NCI-H1105 treated with DMSO at 0.1 percent for 48 hours (cell line): ENCODE measurements at places on chromosomes 1 and 21.

DNA sequence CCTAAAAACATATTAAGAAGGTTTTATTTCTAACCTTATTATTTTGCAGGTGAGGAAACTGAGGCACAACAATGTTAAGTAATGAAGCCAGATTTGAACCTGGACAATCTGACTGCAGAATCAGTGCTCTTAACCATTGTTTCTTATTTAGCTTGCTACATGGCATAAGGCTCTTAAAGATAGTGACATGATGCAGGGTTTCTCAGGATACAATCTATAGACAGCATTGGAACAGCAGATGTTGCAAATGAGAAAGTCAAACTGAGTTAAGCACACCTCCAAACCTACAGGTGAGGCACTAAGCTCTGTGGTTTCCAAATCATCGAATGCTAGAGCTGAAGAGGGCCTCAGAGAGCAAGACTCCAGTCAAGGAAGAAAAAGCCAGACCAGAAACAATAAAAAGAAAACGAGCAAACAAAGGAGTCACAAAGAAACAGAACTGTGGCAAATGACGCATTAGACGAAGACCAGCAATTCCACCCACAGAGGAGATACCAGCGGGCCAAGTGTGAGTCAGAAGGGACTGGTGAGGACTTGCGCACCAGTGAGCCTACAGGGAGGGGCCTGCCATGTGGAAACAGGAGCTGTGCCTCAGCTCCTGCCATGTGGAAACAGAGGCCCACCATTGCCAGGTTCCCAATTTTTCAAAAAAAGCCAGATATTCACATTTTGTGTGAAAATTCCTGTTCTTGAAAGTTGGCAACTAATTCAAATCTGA lies 14.4 kb downstream of the CD58 start:
- DNase-seq = no peak

- DNase-seq = no peak
Observed at GRCh38 chr1:15714406-15715136, 21.5 kb upstream of the SLC25A34 start.

GRCh38 chr21:16821588-16821987 lies 691.3 kb upstream of the CXADR start:
- DNase-seq = no peak

GRCh38 chr1:234538930-234539649 lies 60.1 kb upstream of the TARBP1 start:
- DNase-seq = no peak

DNA sequence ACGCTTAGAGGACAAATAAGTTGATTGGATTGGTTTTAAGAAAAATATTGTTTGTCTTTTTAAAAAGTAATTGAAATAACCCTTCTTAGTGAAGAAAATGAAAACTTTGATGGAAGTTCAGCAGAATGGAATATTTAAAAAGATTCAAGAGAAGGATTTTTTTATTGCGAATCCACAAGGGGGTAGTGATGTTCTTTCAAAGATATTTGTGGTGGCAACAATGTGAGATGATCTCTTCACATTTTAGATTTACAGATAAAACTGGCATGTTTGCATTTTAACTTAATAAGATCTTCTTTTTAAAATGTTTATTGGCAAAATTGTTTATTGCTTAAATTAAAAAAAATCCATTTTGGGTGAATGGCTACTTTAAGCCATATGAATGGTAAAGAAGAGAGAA lies 8.9 kb downstream of the CAMTA1 start:
- DNase-seq = peak; percentile 31

DNA sequence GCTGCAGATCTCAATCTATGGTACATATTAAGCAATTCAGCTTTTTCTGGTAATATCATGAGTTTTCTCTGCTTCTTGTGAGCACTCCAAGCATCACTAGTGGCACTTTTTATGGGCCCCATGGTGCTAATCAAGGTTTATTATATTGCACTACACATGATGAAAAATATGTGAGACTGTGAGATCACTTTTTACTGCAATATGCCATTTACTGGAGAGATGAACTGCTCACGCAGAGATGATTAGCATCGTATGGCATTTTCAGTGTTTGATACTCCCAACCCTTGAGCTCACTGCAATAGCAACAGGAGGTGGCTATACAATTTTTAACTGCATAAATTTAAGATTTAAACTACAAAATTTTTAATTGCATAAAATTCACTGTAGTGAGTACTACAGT lies 8.7 kb upstream of the KCNK1 start:
- no peak for DNase-seq

GRCh38 chr1:44421446-44421884 lies 16.4 kb downstream of the RNF220 start:
- peak; percentile 12 for DNase-seq

GRCh38 chr1:234853906-234854644 lies 244.1 kb upstream of the IRF2BP2 start:
- no peak for DNase-seq

GRCh38 chr1:48493041-48493440 lies 21.0 kb upstream of the SPATA6 start:
- no peak for DNase-seq

DNA sequence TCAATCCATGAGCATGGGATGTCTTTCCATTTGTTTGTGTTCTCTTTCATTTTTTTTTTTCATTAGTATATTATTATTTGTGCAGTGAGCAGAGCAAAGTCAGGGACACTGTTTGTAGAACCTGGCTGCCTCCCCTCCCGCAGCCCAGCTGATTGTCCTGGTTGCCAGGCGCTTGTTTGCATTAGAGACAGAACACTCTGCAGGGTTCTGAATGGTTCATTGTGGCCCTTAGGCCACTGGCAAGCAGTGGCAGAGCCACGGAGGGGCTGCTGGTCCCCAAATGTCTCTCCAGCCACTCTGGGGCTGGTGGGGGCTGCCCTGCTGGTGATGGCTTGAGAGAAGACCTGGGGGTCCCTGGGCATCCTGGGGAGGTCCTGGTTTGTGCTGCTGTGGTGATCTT lies 29.0 kb downstream of the ETS2 start:
- no peak for DNase-seq

DNA sequence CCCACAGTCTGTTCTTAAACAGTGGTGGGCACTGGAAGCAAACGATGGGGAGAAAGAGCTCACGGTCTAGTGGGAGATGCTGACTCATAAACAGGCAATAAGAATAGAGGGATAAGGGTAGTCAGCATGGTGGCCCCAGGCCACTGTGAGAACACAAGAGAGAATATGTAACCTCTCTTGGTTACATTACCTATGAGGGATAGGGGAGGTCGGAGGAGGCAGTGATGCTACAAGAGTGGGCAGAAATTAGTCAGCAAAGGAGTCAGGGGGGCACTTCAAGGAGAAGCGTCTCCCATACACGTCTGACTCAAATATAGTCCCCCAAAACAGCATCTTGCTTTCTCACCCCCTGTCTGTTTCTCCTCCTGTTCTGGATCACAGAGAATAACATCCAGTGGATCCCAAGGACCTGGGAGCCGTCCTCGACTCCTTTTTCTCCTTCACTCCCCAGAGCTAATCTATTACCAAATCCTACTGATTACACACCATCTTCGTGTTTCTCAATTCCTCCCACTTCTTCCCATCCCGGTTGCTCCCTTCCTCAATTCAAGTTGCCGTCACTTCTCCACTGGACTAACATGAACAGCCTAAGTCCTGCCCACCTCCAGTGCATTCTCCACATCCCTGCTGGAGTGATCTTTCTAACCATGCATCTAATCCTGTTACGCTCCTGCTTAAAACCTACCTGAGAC lies 2.1 kb downstream of the SLAMF8 start:
- no peak for DNase-seq

GRCh38 chr1:30410153-30410851 lies 313.1 kb downstream of the MATN1 start:
- DNase-seq = no peak

DNA sequence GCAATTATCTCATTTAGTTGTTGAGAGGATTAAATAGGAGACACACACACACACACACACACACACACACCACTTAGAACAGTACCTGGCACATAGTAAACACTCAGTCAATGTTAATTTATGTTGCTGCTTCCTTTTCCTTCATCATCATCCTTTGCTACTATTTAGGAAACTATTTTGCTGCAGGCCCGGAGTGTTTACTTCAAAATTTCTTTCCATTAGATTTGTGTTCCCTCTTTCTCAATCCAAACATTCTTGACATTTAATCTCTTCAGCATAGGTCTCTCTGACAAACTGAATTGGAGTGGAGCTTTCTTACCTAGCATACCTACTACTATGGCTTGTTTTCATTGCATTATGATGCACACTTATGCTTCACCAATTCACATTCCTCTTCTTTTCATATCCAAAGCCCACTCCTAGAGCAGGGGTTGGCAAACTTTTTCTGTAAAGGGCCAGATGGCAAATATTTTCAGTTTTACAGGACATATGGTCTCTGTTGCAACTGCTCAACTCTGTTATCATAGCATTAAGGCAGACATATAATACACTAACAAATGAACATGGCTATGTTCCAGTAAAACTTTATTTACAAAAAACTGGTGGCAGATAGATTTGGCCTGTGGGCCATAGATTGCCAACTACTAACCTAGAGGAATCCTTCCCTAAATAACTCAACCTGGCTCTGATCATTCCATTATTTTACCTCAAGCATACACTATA lies 49.5 kb downstream of the SCMH1 start:
- no peak for DNase-seq

DNA sequence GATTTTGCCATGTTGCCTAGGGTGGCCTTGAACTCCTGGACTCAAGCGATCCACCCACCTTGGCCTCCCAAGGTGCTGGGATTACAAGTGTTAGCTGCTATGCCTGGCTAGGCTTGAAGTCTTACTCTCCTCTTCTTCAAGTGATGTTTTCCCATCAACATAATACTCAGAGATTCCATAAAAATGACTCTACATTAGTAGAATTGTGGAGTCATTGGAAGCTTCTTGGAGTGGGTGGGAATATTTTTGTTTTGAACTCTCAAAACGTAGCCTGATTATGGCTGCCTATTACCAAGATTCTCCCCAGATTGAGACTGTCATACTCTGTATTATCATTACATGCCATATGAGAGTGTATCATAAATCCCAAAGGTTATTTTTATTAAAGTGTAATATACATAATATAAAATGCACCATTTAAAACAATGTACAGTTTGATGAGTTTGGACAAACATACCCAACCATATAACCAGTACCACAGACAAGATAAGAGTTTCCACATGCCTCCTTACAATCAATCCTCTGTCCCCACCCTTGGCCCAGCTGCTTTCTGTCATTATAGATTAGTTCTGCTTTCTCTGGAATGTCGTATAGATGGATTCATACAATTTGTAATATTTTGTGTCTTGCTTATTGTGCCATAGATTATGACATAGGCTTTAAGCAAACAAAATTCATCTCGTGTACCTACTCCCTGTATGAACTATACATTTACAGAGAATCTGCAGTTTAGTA lies 8.0 kb upstream of the DNM3 start:
- DNase-seq = no peak

- no peak for DNase-seq
Observed at GRCh38 chr21:45153358-45154318, 79.3 kb downstream of the ADARB1 start.

DNA sequence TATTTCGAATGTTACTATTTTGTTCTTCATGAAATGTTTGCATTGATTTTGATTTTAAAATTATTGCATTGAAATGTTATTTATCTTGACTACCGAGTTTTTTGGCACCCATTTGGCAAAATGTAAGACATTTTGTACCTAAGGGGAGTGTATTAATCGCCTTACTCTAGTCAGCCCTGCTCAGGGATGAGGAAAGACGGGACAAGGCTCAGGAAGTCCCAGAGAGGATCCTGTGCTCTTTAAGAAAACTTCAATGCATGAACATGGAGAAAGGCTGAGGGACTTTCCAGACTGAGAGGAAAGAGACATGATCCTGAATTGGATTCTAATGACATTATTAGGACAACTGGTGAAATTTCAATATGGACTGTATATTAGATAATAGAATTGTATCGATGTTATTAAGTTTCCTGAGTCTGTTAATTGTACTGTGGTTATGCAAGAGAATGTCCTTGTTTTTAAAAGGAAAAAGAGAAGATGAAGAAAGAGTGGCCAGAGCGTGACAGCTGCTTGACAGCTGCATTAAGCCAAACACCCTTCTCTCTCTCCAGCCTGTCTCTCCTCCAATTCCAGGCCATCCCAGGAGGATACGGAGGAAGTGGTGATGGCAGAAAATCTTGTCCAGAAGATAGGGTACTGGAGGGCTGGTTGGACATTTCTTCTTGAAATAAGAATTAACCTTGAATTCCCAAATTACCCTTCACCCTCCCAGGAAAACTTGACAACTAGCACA lies 66.0 kb downstream of the PLEKHA6 start:
- no peak for DNase-seq

GRCh38 chr1:165047994-165048393 lies 308.5 kb downstream of the LMX1A start:
- no peak for DNase-seq

DNA sequence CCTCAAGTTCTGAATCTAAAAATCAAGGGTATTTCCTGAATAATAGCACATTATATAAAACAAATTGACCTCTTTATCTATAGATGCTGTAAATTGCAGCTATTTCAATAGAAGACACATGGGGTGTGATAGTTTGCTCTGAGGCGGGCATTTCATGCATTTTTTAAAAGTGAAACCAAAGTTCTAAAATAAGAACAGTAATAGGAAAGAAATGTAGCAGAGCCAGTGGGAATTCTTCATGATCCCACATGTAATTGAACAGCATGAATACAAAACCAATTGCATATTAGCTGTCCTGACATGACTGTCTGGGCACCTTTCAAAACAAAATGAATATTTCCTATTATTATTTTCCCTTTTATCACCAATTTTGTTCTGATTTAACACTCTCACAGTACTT lies 85.0 kb downstream of the RGS21 start:
- DNase-seq = no peak

GRCh38 chr1:5720484-5720883 lies 271.7 kb downstream of the NPHP4 start:
- peak; percentile 98 for DNase-seq

DNA sequence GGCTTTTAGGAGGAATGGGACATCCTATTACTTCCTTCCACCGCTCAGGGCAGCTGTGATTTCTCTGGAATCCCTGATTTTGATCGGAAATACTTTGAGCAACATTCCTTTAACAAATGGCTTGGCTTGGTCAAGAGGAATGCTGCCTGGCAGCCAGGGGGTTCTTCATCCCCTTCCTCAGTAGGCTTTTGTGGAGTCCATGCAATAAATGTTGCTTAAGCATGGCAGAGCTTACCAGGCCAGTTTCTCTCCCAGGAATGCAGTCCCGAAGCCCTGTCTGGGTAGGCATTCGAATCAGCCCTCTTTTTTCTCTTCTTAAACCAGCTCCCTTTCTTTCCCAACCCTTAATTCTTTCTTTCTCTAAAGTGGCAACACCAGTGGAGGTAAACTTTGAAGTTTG lies 177.1 kb upstream of the KIAA0040 start:
- DNase-seq = no peak

DNA sequence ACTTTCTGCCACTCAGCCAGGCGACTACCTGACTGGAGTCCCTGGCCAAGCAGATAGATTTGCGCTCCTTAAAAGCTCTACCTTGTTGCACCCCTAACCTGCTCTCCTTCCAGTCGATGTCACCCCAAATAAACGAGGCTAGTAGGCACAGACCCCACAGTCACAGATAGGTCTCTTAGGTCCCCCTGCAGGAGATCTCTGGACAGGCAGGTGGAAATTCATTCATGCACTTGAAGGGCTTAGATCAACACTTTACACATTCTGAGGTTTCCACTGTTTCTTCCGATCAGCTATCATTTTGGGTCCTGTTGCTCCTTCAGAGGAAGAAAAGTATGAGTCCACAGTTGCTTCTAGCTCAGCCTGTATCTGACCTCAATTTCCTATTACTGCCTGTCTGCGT lies 272.6 kb upstream of the FMN2 start:
- no peak for DNase-seq
